NCI-H2081 (cell line): ENCODE measurements at places on chromosomes 1 and 21.

DNA sequence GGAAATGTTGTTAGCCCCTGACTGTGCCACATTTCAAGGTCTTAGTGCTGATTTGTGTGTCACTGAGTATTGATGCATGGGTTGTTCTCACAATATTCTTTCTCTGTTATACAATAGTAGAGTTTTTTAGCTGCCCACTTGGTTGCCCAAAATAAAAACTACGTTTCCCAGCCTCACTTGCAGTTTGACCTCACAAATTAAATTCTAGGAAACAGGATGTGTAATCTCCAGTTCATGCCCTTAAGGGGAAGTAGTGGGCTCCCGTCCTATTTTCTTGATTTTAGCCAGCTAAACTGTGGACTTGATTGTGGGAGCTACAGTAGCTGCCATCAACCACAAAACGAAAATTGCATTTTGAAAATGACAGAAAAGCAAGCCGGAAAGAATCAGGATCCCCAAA lies 27.3 kb upstream of the LAMC1 start:
- no peak for DNase-seq

DNA sequence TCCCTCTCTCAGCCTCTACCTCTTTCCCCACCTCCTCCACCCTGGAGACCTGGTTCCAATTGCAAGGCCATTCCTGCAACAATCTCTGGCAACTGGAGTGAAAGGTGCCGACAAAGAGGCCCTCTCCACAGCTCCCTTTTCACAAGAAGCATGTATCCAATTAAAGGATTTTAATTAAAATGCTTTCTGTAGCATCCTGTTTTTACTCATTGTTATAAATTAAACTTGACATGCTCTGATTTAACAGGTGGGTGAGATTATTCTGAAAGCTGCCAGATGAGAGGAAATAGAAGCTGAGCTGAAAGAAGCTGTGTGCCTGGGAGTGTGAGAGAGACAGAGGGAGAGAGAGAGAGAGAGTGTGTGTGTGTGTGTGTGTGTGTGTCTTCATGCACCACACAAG lies 160.5 kb downstream of the TBX15 start:
- no peak for DNase-seq

DNA sequence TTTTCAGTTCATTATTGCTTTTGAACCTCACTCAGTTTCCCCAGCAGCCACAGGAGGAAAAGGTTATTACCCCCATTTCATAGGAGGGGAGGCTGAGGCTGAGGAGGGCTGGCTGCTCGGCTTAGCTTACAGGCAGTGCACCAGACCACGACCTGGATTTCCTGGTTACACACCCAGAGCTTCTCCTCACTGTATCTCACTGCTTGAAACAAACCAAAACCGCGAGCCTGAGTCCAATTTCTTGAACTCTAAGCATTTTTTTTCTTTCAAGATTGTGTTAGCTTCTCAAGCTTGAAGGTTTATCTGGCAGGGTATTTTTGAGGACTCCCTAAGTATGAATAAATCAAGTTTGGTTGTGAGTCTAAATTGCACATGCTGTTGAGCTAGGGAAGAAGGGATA lies 188.9 kb upstream of the EDN2 start:
- no peak for DNase-seq

DNA sequence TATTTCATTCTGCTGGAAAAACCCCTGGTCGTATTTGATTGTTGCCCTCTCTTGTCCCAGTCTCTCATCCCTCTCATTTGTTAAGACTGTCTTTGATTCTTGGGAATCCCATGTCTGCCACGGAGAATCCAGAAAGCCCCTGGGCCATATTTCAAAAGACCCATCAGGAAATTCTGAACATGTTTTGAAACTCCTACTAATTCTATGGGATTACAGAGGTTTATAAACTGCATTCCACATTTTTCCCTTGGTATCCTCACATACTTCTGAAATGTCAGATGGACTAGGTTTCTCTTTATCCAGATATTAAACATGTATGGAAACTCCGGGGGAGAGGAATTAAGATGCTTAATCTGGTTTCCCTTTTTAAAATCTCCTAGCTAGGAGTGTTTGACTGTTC lies 80.0 kb downstream of the HUNK start:
- no peak for DNase-seq
